ENCODE measurements at places on chromosomes 16 and 17.

DNA sequence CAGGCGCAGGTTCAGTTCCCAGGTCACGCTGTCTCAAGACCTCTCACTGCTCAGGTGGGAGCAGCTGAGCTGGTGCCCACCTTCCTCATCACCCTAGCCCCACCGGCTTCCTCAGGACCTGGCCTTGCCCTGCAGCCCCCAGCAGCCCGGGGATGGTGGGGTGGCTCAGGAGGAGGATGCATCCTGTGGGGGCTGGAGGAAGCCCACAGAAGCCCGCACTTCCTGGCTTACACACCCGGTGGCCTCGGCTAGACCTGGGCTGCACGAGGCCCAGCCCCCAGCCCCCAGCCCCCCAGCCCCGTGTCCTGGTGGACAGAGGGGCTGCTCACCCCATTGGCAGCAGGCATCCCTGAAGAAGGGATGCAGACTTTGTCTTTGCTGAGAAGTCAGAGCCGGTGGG is 43.4 kb downstream of the BAHCC1 start:
- no peak for DNase-seq

DNA sequence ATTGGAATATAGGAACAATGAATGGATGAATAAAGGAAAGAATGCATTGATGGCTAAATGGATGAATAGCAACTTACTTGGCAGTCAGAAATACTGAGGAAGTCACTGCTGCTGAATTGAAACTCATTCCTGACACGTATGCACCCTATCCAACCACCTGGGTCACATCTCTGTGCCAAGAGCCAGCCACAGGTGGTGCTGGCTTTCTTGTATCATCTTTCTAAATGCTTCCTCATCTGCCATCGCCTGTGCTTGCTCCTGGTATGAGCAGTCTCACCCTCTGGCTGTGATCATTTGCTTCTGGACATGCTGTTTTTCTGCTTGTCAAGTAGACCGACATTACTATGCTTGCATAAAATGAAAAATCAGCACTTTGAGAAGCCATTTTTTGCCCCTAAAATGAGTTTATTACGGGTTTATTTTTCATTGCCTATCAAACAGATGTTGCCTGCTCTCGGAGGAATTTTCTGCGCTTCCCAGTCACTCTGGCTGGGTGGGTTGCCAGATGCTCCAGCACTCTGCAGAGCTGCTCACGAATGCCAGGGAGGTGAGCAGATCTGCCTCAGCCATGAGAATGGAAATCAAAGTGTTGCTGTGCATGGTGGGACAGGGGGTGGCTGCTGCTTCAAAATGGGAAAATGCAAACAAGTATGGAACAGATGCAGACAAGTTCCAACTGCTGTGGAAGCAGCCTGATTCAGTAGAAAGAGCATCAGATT is 1349.6 kb upstream of the CDH8 start:
- no peak for DNase-seq

DNA sequence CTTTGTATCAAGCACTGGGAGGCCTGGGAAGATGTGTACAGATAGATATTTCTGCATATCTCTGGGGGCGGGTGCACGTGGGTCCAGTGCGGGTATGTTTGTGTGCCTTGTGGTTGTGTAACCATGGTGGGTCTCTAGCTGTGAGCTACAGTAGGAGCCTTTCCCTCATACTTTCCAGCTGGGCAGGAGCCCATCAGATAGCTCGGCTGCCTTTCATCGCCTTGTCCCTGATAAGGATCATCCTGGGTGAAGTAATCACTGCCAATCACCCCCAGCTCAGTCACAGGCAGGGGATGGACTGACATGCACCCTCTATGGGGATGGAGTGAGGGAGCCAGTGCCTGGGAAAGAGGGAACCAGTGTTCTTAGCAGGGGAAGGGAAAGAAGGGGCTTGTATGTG is 3.2 kb upstream of the SCRN2 start:
- DNase-seq = no peak

GRCh38 chr17:45430738-45431530 is 1.7 kb downstream of the ARHGAP27 start:
- DNase-seq = no peak

GRCh38 chr16:19210280-19210924 is 42.4 kb downstream of the SYT17 start:
- DNase-seq = no peak

- DNase-seq = no peak
Measured at GRCh38 chr17:70327723-70328122, 158.4 kb downstream of the KCNJ2 start.

DNA sequence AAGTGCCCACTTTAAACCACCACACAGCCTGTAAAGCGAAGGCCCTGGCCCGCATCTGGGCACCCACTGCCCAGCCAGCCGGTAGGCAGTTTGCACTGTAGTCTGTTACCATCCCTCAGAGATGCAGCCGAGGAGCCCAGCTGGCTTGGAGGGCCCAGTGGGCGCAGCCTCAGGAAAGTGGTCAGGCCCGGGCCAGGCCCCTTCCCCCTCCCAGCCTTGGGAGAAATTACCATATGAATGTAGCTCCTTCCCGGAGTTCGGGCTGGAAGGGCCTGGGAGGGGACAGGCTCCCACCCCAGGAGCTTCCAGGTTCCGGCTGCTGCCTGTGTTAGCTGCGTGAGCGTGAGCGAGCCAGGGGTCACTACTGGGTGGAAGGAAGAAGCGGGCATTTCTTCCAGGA is 325.4 kb downstream of the SEC14L1 start:
- DNase-seq = no peak

DNA sequence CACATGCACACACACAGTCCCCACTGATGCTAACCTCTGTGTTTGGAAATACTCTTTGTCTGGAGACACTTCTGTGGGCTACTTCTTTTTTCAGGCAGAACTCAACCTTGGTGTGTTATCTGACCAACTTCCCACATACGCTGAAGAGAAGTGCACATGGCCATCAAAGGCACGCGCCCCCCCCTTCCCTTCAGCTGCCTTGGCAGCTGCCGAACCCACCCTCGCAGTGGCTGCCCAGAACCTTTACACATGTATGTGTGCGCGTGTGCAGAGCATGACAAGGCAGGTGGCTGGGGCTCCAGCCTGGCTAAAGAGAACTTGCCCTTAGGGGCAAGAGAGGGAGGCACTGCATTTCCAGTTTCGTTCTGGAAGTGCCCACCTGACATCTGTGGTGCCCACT is 3.9 kb downstream of the RAPGEFL1 start:
- no peak for DNase-seq

DNA sequence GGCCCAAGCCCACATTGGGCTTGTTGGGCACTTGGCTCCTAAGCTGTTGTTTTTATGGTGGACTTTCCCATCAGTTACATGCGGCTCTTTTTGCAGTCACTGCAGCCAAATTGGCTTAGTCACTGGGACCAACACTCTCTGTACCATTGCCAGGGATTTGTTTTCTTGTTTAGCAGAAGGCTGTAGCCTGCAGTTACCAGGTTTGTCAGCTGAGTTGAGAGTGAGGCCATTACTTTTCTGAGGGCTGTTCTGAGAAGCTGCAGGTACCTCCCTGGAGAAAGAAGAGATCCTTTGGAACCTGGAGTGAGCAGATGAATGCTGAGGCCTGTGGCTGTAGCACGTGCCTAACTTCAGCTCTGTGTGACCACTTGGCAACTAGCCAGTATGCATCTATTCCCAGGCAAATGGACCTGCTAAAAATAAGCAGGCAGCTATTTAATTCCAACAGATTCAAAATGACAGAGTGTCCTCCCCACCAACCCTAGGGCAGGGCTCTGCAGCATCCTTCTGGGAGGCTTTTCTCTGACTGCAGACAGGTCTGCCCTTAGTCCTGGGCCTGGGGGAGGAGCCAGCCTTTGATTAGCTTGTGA is 12.9 kb downstream of the AKAP1 start:
- no peak for DNase-seq

DNA sequence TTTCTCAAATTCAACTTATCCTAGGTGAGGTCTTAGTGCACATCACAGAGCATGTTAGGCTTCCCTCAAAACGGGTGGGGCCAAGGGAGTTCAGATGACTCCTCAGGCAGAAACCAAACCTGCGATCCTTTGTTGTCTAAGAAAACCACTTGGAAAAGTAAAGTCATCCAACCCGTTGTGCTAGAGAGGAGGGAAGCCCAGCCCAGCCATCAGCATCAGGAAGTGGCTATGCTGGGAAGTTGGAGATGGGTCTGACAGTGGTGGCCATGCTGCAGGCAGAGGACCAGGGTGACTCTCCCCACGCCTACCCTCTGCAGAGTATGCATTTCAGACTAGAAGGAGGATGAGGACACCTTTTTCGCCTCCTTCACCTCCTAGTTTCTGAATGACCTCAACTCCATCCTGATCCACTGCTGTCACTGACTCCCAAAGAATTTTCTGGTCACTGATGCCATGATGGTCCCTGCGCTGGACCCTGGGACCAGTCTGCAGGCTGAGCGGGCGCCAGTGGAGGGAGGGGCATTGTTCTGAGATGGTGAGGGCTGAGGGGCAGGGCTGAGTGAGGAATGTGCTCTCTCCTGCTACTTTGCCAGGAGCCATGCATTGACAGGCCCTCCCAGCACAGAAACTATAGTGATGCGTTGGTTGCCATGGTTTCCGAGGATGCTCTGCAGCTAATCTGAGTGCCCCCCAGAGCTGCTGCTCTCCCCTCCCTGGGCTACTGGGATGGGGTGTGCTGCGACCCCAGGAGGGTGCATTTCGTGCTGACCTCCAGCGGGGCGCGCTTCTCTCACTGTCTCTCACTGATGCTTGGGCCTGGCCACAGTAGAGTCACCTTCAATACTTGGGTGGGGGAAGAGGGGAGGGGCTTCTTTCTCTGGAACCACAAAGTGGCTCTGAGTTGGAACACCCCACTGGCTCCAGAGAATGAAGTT is 20.4 kb downstream of the ALOX12B start:
- no peak for DNase-seq

GRCh38 chr16:84631886-84632285 is 14.0 kb upstream of the COTL1 start:
- DNase-seq = no peak

DNA sequence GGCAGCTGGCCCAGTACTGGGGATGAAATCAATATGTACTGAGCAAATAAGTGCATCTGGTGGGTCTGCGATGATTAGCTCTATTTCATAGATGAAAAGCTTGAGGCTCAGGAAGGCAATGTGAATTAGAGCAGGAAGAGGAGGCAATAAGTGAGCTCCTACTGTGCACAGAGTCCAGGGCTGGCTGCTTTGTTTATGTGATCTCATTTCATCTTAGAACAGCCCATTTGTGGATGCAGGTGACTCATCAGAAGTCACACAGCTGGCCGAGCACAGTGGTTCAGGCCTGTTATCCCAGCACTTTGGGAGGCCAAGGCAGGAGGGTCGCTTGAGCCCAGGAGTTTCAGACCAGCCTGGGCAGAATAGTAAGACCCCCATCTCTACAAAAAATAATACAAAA is 7.1 kb downstream of the TMEM114 start:
- no peak for DNase-seq

DNA sequence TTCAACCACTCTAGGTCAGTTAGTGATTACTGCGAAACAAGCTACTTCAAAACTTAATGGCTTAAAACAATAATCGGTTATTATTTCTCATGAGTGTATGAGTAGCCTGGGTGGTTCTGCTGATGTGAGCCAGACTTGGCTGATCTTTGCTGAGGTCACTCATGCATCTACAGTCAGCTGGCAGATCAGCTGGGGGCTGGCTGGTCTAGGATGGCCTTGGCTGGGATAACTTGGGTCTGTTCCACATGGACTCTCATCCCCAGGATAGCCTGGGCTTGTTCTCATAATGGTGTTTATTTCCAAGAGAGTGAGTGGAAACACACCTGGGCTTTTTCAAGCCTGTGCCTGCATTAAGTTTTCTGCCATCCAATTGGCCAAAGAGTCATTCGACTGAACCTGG is 13.0 kb downstream of the CCDC182 start:
- DNase-seq = no peak

- DNase-seq = no peak
Measured at GRCh38 chr17:50328363-50329325, 17.3 kb upstream of the XYLT2 start.

DNA sequence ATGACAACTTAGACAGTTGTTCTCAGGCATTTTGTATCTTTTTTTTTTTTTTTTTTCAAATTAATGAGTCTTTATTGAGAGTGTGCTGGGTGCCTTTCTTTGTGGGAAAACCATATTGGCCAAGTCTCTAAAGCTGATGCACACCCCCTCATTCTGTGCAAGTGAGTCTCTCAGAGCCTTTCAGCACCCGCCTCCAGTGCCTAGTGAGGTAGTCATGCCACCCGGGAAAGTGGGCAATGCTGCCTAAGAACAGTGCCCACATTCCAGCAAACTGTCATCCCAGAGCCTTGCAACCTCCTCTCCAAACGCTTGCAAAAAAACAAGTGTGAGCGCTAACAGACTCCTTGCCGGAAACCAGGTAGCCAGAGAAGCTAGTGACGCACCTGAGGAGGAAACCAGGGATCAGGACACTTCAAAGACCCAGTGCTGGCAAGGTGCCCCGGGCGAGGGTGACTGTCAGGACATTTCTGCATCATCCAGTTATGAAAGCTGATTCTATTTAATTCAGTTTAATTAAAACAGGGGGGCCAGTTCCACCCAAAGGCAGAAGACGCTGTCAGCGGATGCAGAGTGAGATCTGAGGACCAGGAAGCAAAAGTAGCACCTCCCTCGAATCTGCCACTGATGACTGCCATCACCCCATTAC is 34.9 kb downstream of the SMARCE1 start:
- peak; percentile 91 for DNase-seq

- no peak for DNase-seq
Measured at GRCh38 chr17:81247339-81247990, 8.3 kb downstream of the NDUFAF8 start.

DNA sequence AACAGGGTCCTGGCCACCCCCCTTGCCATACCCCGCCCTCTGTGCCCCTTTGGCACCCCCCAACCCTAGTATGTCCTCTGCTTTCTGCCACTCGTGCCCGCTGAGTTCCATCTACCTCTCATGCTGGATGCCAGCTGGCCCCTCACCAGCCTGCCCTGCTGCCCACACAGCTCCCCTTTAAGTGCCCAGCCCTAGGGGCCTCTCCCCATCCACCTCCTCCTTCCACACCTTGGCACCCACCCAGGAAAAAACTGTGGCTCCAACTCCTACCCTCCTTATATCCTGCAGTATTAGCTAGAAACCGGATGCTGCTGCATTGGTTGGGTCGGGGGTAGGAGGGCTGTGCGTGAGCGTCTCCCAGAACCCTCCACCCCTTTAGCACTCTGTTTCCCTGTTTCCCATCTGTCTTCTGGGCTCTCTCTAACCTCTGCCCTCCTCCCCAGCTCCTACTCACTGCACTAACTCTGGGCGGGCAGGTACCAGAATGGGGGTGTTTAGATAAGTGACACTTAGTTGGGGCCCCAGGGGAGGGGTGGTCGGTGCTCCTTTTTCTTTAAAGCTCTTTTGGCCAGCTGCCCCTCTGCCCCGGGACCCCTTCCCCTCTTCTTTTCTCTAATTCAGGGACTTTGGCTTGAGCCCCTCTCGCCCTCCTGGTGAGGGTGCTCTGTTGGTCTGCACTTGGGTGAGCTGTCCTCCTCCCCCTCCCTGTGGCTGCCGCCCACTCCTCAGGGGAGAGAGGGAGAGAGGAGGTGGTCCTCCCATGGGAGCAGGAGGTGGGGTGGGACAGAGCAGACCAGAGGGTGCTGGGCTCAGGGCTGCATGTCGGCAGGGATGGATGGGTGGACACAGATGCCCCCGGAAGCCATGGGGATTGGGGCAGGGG is 9.9 kb downstream of the NR1D1 start:
- DNase-seq = no peak

DNA sequence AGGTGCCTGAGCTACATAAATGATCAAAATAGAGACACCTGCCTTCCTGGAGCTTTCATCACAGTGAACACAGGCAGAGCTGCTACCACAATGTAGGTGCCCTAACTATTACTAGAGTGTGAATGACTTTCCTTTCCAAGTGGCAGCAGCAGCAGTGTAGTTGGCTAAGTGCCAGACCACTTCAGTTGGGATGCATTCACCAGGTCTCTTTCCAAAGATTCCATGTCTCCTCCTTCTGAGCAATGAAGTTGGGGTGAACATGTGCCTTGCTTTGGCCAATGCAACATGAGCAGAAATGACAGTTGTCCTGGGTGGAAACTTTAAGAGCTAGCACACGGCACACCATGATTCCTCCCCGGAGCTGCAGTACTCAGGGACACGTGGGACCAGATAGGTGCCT is 23.3 kb upstream of the CACNG4 start:
- no peak for DNase-seq
